ENCODE measurements at places on chromosomes 2 and 18.

DNA sequence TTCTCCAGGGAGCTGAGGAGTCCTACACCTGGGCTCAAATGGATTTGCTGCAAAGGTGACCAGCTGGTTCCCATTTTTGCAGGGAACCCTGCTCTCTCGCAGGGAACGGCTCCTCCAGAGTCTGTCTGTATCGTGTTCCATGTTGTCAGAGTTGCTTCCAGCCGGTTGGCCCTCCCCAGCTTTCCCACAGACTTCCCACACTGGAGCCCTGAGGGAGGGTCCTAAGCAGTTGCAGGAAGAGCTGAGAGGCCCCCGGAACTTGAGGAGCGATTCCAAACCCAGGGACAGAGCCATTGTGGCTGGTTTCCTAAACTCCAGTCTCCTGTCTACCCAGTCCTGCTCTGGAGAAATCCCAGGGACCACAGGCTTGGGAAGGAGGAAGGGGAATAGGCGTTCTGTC lies 121.7 kb upstream of the PPP1CB start:
- no peak for DNase-seq

DNA sequence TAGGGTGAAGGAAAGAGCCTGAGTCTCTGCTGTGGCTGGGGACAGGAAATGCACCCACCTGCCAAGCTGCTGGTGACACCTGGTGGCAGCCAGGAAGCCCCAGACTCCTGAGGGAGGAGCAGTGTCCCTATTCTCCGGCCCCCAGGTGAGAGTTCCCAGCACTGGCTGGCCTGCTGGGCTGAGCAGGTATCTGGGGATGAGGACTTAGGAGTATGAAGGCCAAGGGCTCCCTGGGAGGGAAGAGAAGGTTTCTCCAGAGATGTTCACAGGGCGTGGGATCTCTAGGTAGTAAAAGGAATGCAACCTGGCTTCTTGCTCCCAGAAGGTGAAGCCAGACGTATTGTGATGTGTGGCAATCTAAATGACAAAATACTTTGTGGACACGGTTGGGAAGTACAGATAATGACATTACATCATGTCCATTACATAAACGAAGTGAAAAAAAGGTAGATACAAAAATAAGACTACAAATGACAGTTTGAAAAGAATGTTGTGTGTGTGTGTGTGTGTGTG lies 75.8 kb upstream of the SLC1A4 start:
- peak; percentile 18 for DNase-seq

DNA sequence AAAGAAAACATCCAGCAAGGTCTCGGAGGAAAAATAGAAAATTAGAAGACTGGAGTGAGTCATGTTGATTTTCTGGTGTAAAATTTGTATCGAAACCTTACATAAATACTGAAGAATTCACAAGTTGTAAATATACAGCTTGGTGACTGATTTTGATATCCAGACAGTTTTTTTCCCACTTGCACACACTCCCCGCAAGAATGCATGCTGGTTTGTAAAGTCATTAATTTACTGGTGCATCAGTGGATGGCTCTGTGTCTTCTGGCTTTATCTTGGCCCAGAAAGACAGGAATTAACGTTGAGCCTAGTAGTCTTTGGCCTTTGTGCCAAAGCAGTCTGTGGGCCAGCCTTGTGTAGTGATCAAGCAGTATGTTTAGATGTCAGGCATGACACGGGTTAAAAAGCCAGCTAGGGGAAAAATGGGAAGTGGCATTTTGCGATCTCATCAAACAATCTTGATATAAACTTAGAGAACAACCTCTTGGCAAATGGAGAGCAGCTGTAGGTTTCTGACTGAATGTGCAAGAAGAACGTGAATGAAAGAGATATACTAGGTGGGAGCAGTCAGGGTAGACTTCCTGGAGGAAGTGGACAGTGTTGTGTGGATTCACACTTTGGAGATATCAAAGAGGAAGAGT lies 22.7 kb upstream of the CASP8 start:
- no peak for DNase-seq

- DNase-seq = no peak
Observed at GRCh38 chr2:25286723-25287483, 54.8 kb downstream of the DNMT3A start.

DNA sequence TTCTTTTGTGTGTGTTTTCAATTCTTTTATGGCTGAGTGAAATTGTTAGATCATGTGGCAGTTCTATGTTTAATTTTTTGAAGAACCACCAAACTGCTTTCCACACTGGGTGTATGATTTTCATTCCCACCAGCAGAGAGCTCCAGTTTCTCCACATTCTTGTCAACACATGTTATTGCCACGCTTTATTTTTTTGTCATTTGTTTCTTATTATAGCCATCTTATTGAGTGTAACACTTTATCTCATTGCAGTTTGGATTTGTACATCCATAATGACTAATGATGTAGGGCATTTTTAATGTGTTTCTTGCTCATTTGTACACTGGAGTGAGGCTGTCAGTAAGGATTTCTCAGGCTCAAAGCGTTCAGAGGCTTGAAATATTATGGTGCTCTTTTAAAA lies 184.2 kb downstream of the PIEZO2 start:
- DNase-seq = no peak
